IMR-90 (cell line): ENCODE measurements at places on chromosomes 12 and 14. TPM values are rescaled to one million over a fixed set of nuclear protein-coding genes. Genes with fewer than 3 reads are reported as not detected.

The DNAH10 gene
- total RNA-seq, result 0.18 and 0.28 TPM in 2 replicates

The CLIP1 gene
- total RNA-seq, result 54.8 and 58.9 TPM in 2 replicates

The B4GALNT1 gene
- total RNA-seq, result 0.18 and 0.28 TPM in 2 replicates

The P2RX2 gene
- not detected in 2 replicates for total RNA-seq

The LRP10 gene
- total RNA-seq, result 19.4 and 25.1 TPM in 2 replicates

The DHRS2 gene
- total RNA-seq, result under 0.01 and 0.18 TPM in 2 replicates

The SOCS2 gene
- total RNA-seq, result 12.0 and 19.4 TPM in 2 replicates

The KRT78 gene
- not detected in 2 replicates for total RNA-seq

The CCDC38 gene
- not detected in 2 replicates for total RNA-seq

The OTX2 gene
- total RNA-seq, result not detected in 2 replicates

The DNAJC22 gene
- total RNA-seq, result 6.7 and 8.1 TPM in 2 replicates

The MANSC4 gene
- not detected in 2 replicates for total RNA-seq

The TSPAN11 gene
- total RNA-seq, result 0.18 and 0.28 TPM in 2 replicates

The ADAMTS20 gene
- not detected in 2 replicates for total RNA-seq

The PLEKHG7 gene
- total RNA-seq, result under 0.01 TPM in 1 of 2 replicates, not detected in the other

The BDKRB2 gene
- total RNA-seq, result 60.5 and 73.1 TPM in 2 replicates

The TAS2R31 gene
- total RNA-seq, result 4.3 and 8.6 TPM in 2 replicates

The TSPAN9 gene
- total RNA-seq, result 16.1 and 17.7 TPM in 2 replicates

The CLEC9A gene
- total RNA-seq, result not detected in 2 replicates

The UNC79 gene
- total RNA-seq, result under 0.01 TPM in 1 of 2 replicates, not detected in the other

The CELA1 gene
- not detected in 2 replicates for total RNA-seq

The EXOC3L4 gene
- total RNA-seq, result not detected in 2 replicates

The NXPH4 gene
- total RNA-seq, result 0.36 and 0.56 TPM in 2 replicates

The GALNT8 gene
- not detected in 2 replicates for total RNA-seq

The PMEL gene
- 1.4 and 1.7 TPM in 2 replicates for total RNA-seq

The GLT1D1 gene
- not detected in 2 replicates for total RNA-seq

The SMIM41 gene
- total RNA-seq, result not detected in 2 replicates

The TAS2R10 gene
- 0.36 and 1.1 TPM in 2 replicates for total RNA-seq
